ENCODE measurements at places on chromosomes 3 and 15.

DNA sequence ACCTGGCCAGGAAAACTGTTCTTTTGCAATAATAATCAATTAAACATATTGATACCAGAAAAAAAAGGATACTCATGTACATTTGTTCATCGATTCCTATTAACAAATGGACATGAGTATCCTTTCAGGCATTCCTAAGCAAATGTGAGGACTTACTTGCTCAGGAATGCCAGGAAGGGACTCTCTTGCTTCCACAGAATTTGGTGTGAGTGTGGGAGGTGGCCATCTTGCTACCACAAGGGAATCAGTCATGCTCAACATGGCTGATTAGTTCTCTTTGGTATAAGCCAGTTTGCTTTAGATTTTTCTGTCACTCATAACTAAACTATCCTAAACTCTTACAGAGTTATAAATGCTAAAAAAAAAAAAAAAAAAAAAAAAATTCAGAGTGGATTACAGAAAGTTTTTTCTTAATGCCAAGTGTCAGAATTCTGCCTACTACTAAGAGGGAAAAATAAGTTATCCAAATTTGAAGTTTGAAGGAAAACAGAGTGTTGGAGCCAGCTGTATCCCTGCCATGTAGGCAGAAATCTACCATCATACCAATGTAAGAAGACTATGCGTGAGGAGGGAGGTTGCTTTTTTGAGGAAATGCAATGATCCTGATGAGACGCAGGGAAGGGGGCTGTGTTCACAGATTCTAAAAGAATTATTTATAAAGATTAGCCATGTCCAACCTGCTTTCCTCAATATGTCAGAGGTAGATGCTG, 98.7 kb downstream of the PLD1 start:
- DNase-seq = no peak

GRCh38 chr3:43477600-43477999, 144.2 kb downstream of the ANO10 start:
- no peak for DNase-seq

DNA sequence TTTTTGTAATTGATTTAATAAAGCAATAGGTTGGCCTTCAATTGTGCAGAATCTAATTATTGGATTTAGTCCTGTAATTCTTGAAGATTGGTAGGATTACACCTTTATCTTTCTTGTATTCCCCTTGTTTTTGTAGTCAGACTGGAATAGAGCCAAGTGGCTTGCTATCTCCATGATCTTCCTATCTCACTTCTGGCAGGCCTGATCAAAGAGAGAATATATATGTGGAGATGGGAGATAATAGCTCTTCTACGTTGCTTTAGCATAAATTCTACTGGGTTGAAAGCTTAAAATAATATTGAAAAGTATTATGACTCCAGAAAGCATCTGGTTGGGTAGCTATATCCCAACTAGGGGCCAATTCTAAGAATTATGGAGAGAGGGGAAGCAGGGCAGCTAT, 16.9 kb upstream of the IFT57 start:
- no peak for DNase-seq

DNA sequence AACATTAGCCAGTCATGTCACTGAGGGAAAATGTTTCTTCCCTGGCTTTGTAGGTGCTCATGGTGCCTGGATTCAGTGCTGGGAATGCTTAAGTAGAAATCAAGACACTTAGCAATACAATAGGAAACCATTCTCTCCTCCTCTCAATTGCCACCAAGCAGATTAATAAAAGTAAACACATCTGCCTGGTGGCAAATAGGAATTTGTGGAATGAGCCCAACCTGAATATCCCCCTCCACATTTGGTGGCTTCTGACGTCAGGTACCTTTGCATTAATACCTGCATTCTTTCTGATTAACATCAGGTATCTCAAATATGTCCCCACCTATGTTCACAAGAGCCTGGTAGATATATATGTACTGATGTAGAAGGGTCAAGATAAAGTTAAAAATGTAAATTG, 42.7 kb downstream of the PPP2R3A start:
- DNase-seq = no peak

- no peak for DNase-seq
Measured at GRCh38 chr15:78064544-78064943, 13.0 kb downstream of the TBC1D2B start.

DNA sequence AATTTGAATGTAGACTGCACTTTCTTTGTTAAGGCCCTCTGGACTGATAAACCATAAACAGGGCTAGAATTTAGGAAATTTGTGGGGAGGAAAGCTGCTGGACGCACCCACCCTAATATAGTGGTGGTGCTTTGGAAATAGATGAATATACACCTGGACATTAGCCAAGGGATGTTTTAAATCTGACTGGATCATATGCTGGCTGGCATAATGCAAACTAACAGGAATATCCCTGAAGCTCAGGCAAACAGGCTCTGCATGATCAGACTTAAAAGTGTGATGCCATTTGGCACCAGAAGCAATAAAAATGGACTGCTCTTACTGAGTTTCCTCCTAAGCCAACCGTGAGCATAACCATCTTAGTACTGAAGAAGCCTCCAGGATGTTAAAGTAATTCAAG, 465.8 kb upstream of the ROBO1 start:
- DNase-seq = no peak

DNA sequence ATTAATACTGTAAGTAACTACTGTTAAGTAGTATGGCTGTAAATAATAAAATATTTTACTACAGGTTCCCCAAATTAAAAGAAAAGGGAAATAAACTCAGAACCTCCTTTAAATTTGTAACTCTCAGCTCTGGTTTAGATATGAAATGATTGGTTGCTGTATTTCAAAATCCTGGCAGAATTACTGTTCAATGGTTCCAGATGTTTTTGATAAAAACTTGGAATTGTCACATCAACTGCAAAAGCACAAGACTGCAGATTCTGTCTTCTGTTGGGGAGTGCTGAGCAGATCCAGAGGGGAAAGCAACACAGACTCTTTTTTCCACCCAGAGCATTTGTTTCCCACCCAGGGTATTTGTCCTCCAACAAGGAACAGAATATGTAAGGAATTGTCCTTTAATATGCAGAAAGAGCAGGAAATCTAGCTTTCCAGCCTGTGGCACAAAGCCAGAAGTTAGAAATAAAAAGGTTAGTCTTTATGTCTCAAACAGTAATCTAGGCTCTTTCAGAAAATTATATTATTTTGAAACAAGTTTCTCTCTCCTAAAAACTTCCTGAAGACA, 178.1 kb downstream of the KLHL25 start:
- no peak for DNase-seq

GRCh38 chr3:130715616-130716015, 31.0 kb downstream of the PIK3R4 start:
- DNase-seq = no peak
